AG04449 (cell line): ENCODE measurements at places on chromosomes 12 and 14.

- no peak for DNase-seq
These were observed 308.1 kb downstream of the RPAP3 start for GRCh38 chr12:47397664-47398281.

DNA sequence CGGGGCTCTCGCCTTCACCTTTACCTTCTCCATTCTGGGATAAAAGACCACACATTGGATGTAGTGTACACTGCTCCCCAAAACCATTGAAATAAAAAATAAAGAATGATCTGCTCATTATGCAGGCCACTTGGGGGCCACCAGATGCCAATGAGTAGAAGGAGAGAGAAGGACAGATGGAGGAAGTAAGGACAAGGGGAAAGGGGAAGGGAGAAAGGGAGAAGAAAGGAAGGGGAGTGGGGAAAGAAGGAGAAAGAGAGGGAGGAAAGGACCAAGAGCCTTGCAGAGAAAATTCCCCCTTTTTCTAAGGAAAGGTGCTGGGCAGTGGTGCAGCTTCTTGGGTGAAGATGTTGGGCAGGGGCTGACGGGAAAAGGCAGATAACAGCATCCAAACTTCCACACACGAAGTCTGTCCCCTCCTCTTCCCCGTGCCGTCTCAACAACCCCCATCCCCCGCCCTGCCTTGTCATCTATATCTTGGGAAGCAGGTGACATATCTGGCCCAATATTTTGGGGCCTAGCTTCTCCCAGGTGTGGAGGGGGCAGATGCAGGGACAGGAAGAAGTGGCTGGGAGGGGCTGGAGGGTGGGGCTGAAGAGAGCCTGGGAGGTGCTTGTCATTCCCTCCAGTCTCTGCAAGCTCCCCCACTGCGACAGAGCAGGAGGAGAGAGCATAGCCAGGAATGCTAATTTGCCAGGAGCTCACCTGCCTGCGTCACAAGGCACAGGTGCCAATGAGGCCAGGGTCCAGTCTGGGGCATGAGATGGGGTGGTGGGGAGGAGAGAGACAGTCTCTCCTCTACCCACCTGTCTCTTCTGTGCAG is 107.5 kb downstream of the SINHCAF start:
- DNase-seq: no peak

DNA sequence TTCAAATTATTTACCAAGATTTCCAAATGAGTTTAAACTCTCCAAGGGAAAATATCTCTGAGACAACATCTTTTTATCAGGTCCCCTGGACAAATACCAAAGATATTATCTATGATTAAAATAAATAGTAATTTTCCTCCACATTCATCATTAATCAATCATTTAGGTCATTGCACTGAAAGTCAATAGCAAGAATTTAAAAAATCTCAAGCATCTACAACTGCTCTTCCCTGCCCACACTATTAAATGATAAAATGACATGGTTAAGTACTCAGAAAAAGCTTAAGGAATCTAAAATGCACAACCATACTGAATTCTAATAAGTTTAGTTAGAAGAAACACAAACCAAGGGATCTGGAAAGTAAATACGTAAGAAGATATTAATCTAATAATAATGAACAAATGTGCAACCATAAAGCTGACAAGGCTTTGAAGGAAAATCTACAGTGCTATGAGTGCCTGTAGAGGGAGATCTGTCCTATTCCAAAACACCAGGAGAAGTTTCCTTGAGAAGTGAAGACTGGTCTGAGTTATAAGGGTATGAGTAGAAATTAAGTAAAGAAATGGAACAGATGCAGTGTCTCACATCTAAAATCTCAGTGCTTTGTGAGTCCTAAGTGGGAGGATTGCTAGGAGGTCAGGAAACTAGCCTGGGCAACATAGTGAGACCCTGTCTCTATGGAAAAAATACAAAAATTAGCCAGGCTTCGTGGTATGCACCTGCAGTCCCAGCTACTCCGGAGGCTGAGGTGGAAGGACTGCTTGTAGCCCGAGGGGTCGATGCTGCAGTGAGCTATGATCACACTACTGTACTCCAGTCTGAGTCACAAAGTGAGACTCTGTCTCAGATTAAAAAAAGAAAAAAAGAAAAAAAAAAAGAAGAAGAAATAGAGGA is 19.2 kb downstream of the INTS13 start:
- no peak for DNase-seq

DNA sequence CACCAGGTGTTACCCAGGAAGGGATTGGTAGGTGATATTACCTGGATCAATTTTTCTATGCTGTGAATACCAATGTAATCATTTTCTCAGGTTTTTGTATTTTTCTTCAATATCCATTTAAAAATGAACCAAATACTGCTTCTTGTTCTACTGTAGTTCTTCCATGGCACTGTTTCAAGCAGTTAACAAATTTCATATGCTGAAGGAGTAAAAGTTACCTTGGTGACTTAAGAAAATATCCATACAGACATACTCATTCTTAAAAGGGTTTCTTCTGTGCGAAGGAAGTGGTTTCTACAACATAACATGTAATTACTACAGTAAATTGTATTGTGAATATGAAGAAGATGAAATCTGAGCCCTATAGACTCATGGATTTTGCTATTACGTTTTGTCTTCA is 222.5 kb downstream of the TMEM117 start:
- no peak for DNase-seq

- no peak for DNase-seq
These were observed 19.3 kb downstream of the CHD8 start for GRCh38 chr14:21436567-21437062.

- DNase-seq: peak; percentile 7
These were observed 9.4 kb downstream of the GCH1 start for GRCh38 chr14:54893151-54893760.

DNA sequence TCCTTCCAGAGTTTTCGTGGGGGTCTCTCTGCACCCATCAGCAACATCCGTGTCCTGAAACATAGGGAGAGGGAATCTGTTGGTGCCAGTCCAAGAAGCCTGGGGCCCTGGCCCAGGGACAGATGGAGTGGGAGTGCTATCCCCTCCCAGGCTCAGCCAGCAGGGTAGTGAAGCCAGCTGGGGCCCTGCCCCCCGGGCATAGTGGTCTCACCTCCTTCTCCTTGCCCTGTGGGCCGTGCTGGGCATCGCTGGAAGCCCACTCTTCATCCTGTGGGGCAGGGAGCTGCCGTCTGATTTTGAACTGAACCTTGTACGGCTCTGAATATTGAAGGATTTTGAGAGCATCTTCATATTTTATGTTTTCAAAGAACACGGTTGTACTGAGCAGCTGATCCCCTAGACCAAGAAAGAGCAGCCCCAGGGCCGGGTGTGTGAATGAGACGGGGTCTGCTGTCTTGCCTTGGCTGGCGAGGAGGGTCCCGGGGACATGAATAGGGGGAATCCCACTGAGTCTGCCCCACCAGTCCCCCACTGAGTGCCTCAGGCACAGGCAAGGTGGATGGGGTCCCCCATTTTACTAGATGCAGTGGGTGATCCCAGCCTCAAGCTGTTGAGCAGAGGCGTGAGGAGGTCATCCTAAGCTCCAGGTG is 23.3 kb downstream of the AHNAK2 start:
- no peak for DNase-seq

- no peak for DNase-seq
These were observed 35.4 kb upstream of the LTA4H start for GRCh38 chr12:96070670-96071279.

DNA sequence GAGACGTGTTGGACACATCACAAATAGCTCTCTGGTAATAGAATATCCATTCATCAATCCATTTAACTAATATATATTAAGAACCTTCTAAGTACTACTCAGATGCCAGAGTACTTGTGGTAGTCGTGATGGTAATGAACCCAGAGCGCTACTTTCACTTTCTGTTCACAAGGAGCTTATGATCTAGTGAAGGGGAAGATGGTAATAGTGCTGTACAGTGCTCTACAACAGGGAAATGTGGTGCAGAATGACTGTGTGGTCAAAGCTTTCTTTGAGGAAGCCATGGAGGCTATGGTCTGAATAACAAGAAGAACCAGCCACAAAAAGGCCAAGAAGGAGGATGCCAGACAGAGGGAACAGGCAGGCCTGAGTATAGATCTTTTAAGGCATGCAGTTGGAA is 212.0 kb downstream of the PTPRO start:
- DNase-seq: no peak

- DNase-seq: no peak
These were observed 45.6 kb downstream of the RNFT2 start for GRCh38 chr12:116783525-116784237.

GRCh38 chr14:78836777-78837176 is 666.6 kb downstream of the NRXN3 start:
- peak; percentile 7 for DNase-seq

DNA sequence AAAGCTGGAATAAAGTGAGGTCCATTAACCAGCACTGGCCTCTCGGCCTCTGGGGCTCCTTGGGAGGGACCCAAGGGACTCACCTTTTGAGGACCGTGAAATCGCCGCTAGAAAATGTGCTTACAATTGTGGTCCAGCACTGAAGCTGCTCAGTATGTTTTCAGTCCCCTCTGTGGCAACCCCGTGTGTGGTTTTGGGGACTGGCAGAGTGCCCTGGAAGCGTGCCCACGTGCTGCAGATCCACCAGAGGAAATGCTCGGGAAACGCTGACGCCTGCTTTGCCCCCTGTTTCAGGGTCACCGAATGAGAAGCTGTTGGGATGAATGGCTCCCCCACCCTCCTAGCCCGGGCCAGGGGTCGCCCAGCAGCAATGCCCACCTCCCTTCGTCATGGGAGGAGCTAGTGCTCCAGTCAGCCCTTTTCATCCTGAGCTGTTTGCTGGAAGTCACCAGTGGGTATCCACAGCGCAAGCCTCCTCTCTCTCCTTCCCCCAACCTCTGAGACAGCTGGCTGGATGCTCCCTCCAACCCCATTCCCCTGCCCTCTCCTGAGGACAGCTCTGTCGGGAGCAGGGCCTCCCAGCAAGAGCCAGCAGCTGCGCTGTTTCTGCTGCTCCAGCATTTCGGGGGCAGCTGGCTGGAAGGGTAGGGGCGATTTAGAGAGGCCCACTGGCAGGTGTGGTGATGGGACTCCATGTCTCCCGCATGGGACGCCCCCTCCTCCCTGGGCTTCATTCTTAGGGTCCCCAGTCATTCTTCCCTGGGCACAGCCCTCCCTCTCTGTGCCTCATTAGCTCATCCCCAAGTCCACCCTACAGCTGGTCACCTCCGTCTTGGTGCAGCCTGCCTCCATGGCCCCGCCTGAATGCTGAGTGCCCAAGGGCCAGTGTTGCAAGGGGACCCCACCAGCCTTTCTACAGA is 33.2 kb upstream of the PPP1R13B start:
- no peak for DNase-seq

- no peak for DNase-seq
These were observed 624 bp upstream of the PLEKHD1 start for GRCh38 chr14:69483765-69484443.

DNA sequence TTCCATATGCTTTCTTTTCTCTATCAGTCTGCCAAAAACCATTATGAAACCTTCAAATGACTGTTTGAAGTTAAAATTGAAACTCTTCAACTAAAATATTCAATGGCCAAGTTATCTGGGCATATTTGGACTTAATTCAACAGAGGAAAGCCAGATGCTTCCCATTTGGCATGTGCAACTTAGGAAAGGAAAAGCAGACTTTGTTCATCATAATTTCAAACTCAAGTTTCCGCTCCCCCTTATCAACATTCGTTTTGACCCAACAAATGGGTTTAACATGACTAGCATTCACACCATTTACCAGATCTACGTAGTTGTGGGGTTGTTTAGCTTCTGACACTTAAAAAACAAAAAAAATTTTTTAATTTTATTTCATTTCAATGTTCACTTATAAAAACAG is 75.7 kb downstream of the PLEKHG7 start:
- no peak for DNase-seq

DNA sequence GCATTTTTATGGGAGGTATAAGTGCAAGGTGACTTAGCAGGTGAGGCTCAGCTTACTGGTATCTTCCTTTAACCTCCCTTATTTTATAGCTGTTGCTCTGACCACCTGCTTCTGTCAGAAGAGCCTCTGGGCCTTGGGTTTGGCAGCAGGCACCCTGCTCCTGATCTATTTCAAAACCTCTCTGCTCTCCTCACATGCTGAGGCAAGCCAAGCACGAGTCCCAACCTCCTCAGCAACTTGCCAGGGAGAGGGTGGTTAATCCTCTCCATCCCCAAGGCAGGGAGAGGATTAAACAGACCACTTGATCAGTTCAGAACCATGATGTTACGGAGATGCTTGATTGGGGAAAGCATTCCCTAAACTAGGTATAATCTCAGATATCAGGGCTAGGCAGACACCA is 5.4 kb downstream of the PLEKHH1 start:
- DNase-seq: no peak
